ENCODE measurements at places on chromosomes 11 and 22.
A peak's percentile ranks its signal among the peaks of the same experiment; 100 is the strongest.

- DNase-seq, result peak; percentile 48
These were observed 3.1 kb downstream of the ENDOD1 start for GRCh38 chr11:95092549-95093324.

- peak; percentile 52 for DNase-seq
These were observed 60.7 kb downstream of the TTC17 start for GRCh38 chr11:43419460-43419859.

GRCh38 chr11:100484948-100485347 is 202.1 kb upstream of the ARHGAP42 start:
- DNase-seq, result no peak

GRCh38 chr11:30462421-30462820 is 123.7 kb downstream of the MPPED2 start:
- DNase-seq, result no peak

DNA sequence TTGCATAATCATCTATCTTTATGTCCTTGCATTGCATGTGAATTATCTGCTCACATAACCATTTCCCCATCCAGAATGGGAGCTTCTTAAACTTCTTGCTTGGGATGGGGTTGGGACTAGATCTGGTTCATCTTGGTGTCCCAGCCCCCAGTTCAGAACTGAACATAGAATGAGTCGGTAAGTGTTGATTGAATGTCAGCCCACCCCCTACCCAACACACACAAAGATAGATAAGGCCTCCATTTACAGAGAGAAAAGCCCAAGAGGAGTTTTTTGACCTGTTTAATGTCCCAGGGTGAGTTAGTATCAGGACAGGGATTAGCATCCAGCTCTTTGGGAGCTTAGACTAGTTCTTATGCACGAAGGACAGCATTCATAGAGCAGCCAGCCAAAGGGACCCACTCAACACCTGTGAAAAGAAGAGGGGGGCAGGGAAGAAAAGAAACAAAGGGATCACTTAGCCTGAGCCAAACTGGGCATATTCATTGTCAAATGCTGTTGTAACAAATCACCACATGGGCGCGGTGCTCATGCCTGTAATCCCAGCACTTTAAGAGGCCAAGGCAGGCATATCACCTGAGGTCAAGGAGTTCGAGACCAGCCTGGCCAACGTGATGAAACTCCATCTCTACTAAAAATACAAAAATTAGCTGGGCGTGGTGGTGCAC is 57.4 kb downstream of the CHRDL2 start:
- no peak for DNase-seq

DNA sequence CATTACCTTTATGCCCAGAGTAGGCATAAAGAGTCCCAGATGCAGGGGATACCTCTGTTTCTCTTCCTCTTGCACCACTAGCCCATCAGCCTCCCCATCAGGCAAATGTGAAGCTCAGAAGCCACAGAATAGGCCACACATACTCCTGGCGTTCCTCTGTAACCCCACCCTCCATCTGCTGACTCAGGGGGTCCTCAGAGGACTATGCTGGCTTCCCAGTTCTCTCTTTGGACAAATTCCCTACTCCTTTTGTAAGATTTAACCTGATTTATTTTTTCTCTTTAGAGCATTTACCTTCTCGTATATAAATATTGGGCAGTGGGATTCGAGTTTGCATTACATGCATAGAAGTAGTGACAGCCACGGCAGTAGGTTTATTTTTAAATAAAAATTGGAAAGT is 262.3 kb upstream of the CADM1 start:
- DNase-seq, result no peak

GRCh38 chr11:118618115-118618990 is 10.9 kb downstream of the PHLDB1 start:
- DNase-seq, result no peak

DNA sequence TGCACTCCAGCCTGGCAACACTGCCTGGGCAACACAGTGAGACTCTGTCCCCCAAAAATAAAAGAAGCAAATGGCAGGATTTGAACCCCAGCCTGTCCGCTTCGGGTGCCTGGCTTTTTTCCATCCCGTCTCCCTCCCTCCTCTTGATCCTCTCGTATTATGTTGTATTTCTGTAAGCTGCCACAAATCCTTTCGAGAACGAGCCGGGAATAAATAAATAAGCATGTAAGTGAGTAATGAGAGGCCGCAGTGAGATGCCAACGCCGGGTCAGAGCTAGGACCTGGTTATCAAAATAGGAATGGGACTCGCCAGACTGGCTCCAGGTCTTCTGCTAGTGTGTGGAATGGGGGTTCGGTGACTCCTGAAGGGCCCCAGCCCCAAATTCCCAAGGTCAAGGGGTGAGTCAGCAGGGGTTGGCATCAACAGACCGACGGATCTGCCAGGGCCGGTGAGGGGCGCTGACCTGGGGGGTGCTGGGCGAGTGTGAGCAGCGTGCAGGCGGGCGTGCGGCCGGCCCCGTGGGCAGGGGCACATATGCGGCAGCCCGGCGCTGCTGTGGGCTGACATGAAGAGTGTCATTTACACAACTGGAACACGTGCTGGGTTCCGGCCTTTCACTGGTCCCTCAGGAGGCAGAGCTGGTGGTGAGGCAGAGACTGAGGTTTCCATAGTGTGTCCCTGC is 47.8 kb downstream of the FLRT1 start:
- DNase-seq, result no peak

- DNase-seq, result no peak
These were observed 20.8 kb upstream of the RFPL3 start for GRCh38 chr22:32336771-32337424.

GRCh38 chr11:67202028-67202427 is 64.2 kb upstream of the GRK2 start:
- no peak for DNase-seq
